Stimulated activated CD8-positive, alpha-beta memory T cell treated with anti-CD3 and anti-CD28 coated beads, Interleukin-7, amount 100 ng/mL, for 24 hours (primary cell): ENCODE measurements at places on chromosomes 3 and 15.

GRCh38 chr3:65925254-65925954 lies 113.3 kb downstream of the MAGI1 start:
- DNase-seq, result no peak

DNA sequence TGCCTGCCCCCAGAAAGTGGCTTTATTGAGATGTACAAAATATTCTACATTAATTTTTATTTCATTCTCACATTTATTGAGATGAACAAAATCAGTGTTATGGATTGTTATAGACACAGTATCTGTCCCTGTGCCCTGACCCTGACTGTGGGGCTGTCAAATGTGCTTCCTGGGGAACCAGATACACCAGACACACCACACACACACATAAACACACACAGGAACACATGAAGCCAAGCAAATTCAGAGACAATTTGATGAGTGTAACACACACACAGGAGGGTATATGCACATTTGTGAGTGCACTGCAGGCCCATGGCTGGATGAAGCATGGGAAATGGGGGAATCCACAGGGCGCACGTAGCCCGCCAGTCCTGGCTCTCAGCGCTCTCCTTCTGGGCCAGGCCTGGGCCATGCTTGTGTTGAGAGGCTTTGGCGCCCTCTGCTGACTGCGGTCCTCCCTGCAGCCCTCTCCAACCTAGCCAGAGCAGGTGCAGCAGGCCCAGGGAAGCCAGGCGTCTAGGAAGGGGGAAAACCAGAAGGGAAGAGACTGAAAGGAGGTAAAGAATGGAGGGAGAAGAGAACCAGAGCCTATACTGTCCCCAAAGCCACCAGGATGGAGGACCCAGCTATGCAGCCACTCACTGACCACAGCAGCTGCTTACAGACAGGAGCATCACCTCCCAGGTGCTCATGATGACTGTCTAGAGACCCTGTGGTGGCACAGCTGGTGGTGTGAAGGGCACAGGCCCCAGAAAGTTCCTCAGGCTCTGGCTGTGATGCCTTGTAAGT lies 18.0 kb upstream of the LOXL1 start:
- peak; percentile 61 for DNase-seq

- no peak for DNase-seq
Observed at GRCh38 chr15:45641374-45641781, 6.5 kb downstream of the SQOR start.

DNA sequence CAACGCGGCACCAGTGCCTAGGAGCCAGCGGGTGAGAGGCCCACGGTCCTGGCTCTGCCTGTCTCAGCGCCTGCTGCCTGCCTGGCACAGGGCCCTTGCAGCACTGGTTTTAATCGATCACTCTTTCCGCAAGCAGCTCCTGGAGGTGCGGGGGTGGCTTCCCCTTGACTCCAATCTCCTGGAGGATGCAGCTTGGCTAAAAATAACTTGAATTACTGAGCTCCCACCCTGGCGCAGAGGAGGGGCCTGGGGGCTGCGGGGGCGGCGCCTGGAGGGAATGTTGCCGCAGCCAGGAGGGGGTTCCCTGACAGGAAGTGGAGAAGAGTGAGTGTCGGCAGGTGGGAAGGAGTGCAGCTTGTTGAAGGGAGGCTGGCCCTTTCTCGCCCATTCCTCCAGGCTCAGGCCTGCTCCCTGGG lies 9.9 kb upstream of the RPL29 start:
- no peak for DNase-seq

DNA sequence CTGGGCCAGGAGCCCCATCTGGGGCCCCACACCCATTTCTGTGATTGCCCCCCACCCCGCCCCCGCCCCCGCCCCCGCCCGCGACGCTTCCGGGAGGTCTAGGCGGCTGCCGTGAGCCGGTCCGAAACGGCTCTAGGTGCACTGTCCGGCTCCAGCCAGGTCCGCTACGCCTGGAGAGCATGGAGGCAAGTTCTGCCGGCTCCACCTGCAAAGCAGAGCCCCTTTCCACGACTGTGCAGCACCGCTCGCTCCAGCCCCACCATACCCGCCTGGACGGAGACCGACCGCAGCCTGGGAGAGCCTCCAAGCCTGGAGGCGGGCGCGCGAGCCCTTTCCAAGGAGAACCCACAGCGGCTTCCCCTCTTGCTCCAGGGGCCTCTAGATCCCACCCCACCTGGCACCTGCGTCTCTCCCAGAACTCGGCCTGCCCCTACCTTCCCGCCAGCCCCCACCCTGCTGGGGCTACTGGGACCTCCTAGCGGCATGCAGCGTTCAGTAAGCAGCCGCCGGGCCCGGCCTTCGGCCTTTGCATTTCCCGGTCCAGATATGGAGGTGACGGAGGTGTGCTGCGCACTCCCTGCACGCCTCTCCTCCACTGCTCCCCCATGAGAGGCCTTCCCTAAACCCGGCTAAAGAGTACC lies 66.2 kb downstream of the KLF13 start:
- no peak for DNase-seq

GRCh38 chr15:75758071-75758872 lies 45.6 kb upstream of the CSPG4 start:
- peak; percentile 32 for DNase-seq
